ENCODE measurements at places on chromosomes 16 and 17. TPM values are rescaled to one million over a fixed set of nuclear protein-coding genes. Genes with fewer than 3 reads are reported as not detected.

Gene CCL17
- not detected for total RNA-seq

GRCh38 chr16:89331371-89332109 is 114.0 kb downstream of the ZNF778 start:
- no peak for DNase-seq

DNA sequence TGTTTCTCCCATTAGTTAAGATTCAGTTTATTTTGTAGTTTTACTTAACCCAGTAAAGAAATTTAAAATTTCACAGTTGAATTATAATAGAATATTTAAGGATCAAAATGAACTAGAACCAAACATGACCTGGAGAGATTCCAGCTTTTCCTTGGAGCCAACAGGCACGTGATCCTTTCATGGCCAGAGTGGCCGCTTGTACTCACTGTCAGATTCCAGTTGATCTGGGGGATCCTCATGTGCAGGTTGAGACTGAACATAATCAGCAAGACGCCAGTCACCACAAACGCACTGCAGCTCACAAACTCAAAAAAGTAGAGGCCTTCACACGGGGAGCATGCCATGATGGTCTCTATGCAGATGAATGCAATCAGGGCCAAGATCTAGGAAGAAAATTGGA is 31.7 kb downstream of the CMTM3 start:
- no peak for DNase-seq

DNA sequence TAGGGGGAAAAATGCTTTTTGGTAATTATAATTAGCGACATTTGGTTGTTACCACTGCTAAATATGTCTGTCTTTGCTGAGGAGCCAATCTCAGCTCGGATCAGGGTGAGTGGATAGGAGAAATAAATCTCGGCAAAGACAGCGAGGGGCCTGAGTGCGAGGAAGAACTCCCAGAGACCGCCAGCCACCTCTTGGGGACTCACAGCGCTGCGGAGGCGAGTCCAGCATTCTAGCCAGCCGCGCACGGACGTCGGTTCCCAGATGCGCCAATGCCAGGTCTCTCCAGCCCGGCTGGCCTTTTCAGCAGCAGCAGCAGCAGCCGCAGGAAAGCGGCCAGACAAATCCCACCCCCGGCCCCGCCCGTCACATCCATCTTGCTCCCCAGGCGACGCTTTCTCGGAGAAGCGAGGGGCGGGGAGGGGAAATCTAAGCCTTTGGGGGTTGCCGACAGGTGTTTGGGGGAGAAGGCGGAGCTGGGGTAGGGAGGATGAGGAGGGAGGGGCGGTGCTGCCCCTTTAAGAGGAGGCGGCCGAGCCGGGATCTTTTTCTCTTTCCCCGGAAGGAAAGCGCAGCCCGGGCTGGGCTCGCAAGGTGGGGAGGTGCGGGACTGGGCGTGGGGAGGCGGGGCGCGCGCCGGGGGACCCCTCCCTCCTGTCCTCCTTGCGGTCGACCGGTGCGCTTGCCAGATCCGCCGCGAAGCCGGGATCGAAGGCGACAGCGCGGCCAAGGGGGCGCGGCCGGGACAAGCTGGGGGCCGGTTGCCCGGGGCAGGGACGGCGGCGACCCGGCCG is at the start of gene ITGA3:
Gene ITGA3, plus strand, starts transcription at position 685 of the 791 bp plus-strand sequence. CDS start 330 bp downstream, outside the sequence.
- peak; percentile 98 for DNase-seq

GRCh38 chr16:86086471-86086870 is 187.5 kb downstream of the IRF8 start:
- DNase-seq: no peak

DNA sequence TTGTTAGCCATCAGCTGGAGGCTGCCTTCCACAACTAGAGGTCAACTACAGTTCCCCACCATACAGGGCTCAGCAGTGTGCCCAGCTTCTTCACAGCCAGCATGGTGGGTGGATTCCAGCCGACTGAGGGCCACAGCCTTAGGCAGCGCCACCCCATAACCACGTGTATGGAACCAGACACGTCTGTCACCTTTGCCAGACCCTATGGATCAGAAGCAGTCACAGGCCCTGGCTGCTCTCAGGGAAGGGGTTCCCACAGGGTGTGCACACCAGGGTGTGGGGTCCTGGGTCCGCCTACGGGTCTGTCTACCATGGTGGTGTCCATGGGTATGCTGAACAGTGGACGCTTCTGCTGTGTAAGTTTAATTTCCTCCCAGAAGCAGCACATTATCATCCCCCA is 265.0 kb upstream of the FOXF1 start:
- no peak for DNase-seq

All from HT1080 (cell line).